Fibroblast of skin of abdomen (primary cell): ENCODE measurements at places on chromosomes 16 and 17.

GRCh38 chr17:79038545-79039135, 14.7 kb downstream of the C1QTNF1 start:
- DNase-seq = peak; percentile 89

DNA sequence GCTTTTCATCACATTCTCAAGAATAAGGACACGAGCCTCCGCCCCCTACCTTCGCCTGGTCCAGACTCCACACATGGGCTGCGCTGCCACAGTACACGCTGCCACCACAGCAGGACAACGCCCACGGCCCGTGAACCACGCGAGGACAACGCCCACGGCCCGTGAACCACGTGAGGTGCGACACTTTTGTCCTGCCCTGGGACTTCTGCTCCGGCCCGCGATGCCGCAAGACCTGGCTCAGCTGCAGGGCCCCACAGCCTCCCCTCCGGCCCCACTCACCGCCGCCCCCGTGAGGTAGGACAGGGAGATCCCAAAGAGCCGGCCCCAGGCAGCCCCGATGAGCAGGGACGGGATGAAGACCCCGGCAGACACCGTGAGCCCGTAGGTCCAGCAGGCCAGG, 5.9 kb upstream of the CCDC154 start:
- DNase-seq = no peak

- no peak for DNase-seq
These were observed 26.4 kb upstream of the LONP2 start for GRCh38 chr16:48217708-48218107.

DNA sequence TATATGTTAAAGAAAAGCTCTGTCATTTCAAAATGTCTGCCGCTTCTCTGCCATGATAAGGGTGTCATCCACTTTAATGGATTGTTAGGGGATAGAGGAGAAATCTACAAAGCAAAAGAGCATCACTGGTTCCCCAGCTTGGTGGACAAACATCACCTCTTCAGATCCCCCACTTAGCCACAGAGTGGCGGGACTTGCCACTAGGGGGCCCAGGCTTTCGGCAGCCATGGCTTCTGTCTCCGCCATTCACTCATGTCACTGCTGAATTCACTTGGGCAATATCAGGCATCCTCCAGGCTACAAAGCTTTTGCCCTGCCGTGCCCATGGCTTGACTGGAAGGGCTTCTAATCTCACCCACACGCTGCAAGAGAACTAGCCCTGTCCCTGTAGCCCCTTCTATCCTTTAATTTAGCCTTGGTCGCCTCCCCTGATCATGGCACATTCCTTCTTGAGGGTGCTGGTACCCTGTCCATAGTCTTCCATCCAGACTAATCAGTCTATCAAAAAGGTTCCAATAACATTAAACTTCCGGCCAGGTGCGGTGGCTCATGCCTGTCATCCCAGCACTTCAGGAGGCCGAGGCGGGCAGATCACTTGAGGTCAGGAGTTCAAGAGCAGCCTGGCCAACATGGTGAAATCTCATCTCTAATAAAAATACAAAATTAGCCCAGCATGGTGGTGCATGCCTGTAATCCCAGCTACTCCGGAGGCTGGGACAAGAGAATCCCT, 34.7 kb downstream of the SBK1 start:
- DNase-seq = peak; percentile 29

GRCh38 chr16:63130942-63131341, 1094.7 kb upstream of the CDH8 start:
- no peak for DNase-seq

DNA sequence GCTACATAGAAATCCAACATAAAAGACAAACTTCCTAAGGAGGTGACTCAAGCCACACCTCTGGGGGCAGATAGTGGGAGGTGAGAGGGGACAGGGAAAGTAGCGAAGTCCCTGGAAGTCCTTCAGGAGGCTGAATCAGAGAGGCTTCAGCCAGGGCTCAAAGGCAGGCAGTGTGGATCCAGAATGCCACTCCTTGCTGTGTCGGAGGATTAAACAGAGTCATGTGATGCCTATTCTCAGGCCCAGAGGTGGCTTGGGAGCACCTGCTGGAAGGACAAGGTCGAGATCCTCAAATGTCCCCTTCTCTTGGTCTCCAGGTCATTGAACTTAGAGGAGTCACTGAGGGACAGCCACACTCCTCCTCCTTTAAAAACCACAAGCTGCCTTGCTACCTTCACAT, 391.1 kb downstream of the SOX9 start:
- no peak for DNase-seq

DNA sequence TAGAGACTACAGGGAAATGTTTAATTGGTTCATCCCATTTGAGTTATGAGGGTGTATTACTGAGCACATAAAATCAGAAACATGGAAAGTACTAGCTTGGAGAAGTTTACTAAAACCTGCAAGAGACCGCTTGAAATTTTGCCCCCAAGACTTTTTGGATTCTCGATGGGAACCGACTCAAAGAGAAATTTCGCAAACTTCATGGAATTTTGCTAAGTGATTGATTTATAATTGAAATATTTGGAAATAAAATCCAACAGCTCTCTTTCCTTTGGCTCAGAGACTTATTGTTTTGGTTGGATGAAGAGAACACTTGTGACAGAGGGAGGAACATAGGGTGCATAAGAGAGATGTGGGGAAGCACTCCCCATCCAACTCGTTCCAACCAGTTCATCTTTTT, 574.4 kb downstream of the WWOX start:
- DNase-seq = no peak

DNA sequence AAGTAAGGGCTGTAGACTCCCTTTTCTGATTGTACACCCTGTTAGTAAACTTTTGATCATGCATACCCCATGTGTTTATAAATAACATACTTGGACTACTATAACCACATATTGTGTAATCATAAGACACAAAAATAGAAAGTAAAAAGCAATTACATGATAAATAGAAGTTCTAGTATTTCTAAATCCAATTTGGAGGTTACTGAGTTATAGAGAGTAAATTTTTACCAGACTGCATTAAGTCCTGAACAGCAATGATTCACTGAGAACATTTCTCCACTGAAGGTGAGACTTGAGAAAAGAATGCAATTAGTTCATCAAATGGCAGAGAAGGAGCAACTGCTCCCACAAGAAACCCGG, 7.7 kb upstream of the TBKBP1 start:
- peak; percentile 43 for DNase-seq

DNA sequence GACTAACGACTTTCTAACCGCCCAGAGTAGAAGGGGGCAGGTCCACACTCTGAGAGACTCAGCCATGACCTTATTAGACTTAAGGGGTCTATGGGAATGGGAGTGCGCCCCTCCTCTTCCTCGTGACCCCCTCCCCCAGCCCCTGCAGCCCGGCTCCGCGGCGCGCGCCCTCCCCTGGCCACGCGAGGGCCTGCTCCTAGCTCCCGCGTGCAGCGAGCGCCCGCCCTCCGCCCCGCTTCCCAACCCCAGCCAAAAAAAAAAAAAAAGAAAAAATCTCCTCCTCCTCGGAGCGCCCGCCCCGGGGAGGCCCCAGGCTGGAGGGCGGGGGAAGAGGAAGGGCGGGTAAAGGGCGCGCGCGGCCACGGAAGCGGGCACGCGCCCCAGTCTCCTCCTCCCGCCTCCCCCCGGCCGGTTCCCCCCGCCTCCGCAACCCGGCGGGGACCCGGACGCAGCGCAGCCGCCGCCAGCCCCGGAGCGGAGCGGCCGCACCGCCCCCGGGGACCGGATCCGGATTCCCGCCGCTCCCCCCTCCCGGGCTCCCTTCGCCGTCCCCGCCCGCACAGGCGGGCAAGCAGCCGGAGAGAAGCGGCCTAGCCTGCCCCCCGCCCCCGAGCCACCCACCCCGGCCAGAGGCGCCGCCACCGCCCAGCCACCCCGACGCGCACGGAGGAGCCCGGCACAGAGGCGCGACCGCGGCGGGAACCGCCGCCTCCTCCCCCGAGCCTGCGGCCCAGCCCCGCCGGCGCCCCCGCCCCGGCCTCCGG, 949 bp downstream of the UBTF start:
- DNase-seq = peak; percentile 95

- DNase-seq = no peak
These were observed 251.6 kb downstream of the GSG1L start for GRCh38 chr16:27811881-27812280.

- no peak for DNase-seq
These were observed 196.3 kb downstream of the KATNIP start for GRCh38 chr16:27746076-27746855.

- peak; percentile 42 for DNase-seq
These were observed 396.6 kb upstream of the DYNLRB2 start for GRCh38 chr16:80144191-80144590.

DNA sequence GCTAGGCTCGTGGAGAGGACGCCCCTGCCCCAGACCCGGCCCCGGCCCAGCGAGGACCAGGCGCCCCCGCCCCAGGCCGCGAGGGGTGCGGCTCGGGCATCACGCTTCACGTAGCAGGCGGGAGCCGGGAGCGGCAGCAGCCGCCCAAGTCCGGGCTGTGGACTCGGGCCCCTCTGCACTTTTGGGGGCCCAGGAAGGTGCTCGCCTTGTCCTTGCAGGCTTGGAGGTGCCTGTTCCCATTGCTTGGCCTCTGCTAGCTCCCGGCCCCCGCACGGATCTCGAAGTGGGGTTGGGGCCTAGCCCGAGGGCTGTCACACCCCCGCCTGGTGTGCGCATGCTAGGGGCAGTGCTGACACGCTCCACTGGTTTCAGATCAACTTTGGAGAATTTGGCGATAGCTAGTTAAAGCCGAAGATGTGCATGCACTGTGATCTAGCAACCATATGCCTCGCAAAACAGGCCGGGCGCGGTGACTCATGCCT, 55.7 kb downstream of the WSB1 start:
- DNase-seq = no peak

DNA sequence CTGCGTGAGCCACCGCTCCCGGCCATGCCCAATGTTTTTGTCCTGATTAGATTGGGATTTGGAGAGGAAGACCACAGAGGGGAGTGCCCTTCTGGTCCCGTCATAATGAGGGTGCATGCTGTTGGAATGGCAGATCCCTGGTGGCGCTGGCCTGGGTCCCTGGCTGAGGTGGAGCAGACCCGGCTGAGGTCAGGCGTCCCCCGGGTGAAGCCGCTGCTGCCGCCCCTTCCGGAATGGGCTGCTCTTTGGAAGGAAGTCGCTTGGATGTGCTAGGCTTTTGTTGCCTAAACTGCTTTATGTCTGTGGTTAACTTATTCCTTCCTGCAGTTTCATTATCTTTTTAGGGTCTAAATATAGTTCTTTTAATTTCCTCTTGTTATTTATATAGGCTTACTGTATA, 120.3 kb upstream of the CHMP6 start:
- no peak for DNase-seq

GRCh38 chr17:9291912-9292560, 270.7 kb downstream of the NTN1 start:
- peak; percentile 15 for DNase-seq

- no peak for DNase-seq
These were observed 23.6 kb downstream of the CLEC16A start for GRCh38 chr16:10967986-10968385.

- peak; percentile 17 for DNase-seq
These were observed 7.4 kb downstream of the CBFB start for GRCh38 chr16:67036323-67036741.

DNA sequence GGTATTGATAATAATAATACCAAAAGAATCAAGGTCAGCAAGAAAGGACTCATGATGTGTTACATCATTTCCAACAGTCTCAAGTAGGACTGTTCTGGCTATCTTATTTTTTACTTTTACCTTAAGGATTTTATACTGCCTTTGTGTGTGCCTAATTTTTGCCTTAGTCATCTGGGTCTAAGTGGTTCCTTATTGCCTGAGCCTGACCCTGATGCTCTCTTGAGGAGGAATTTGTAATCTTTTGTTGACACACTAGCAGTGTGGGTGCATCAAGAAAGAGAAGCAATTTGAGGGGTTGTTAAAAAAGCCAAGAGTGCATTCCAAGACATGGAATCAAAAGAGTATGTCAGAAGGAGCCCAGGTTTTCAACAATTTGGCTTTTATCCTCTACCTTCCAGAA, 59.3 kb downstream of the TMEM100 start:
- DNase-seq = no peak

- no peak for DNase-seq
These were observed 125.8 kb upstream of the TMEM97 start for GRCh38 chr17:28193241-28193640.

DNA sequence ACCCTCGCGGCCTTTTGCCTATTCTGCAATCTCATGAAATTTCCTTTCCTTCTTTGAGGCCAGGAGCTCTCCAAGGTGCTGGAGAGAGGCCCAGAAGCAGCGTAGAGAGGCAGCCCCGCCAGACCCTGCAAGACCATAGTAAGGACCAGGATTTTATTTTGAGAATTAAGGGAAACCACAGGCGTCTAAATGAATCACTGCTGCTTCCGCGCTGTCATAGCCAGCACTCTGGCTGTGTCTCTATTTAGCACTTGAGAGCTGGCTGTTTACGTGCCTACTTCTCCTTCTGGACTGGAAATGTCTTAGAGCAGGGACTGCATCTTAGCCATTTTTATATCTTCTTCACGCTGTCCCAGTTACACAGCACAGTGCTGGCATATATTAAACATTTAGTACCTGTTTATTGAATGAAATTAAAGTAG, 37.6 kb upstream of the PIRT start:
- peak; percentile 8 for DNase-seq

DNA sequence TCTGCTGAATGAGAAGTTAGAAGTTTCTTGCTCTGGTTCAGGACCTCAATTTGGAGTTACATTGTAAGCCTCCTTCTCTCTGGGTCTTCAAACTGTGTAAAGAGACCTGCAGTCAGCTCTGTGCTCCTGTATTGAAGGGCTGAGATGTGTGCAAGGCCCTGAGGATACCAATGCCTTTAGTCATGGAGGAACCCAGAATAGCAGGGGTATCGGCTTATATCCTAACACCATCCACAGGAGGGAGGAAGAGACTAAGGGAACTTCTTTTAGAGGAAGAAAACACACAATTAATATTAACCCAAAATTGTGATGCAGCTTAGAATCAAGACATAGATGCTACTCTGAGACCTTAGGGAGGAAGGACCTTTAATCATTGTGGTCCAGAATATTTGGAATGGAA, 36.5 kb downstream of the GLP2R start:
- no peak for DNase-seq

DNA sequence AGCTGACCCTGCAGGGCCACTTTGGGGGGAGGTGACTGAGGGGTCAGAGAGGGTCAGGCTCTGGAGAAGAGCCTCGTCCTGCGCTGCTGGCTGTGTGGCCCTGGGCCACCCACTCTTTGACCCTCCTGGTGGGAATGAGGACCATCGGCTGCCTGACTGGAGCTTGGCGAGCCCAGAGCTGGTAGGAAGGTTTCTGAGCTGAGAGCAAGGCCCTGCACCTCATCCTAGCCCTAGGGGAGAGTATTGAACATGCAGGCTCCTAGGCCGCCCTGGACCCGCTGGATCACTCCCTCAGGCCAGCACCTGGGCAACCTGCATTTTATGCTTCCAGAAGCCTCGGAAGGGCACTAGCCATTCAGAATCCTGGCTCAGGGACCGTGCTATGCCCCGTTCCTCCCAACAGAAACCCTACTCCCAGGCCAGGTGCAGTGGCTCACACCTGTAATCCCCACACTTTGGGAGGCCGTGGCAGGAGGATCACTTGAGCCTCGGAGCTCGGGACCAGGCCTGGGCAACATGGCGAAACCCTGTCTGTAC, 14.5 kb downstream of the MAP2K3 start:
- no peak for DNase-seq

GRCh38 chr17:77451245-77451893, 310.6 kb downstream of the SEC14L1 start:
- DNase-seq = peak; percentile 71
